ENCODE measurements at places on chromosomes 4 and X. TPM values are rescaled to one million over a fixed set of nuclear protein-coding genes. Genes with fewer than 3 reads are reported as not detected.
A peak's percentile ranks its signal among the peaks of the same experiment; 100 is the strongest.

The KLF8 gene
- 0.07 TPM for total RNA-seq

- no peak for DNase-seq
These were observed 87.8 kb downstream of the SH3KBP1 start for GRCh38 chrX:19799319-19800182.

DNA sequence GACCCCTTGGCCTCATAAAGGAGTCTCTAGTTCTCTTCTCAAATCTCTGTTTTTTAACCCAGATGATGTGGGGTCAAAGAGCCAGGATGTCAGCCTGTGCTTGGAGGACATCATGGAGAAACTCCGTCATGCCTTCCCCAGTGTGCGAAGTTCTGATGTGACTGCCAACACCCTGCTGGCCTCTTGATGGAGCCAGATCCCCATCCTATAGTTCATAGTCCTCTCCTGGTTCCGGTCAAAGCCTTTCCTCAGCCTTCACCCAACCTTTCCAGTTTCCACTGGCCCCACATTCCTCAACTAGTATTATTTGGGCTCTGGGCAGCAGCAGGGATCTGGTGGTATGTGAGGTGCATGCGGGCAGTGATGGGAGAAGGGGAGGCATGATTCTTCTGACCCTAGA, 30.7 kb downstream of the TAF7L start:
- DNase-seq: peak; percentile 52

The TMPRSS11D gene
- total RNA-seq: not detected

The GAGE1 gene
- not detected for total RNA-seq

DNA sequence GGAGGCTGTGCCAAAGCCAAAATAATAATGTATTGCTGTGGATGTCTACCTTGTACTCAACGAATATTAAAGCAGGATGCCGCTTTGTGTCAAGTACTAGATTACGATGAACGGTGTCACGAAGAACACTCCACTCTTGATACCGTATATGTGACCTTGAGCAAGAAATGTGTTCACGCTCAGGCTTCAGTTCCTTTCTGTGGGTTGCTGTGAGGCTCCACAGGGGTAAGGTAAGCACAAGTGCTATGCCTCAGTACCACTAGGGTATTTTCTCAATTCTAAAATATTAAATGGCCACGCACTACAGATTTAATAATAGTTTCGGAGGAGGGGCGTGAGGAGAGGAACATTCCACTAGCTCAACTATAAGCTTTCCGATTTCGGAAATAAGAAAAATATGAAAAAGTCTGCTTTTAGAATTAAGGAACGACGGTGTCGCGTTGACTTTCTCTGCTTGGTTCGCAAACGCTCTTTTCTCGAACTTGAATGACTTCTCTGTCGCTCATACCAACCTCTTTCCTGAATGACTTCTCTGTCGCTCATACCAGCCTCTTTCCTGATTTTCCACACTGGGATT, 607 bp upstream of the SCOC start:
- peak; percentile 61 for DNase-seq

The XPNPEP2 gene
- not detected for total RNA-seq

GRCh38 chr4:57774171-57774570, 664.0 kb upstream of the IGFBP7 start:
- no peak for DNase-seq

The WDFY3 gene
- total RNA-seq: not detected

The GC gene
- not detected for total RNA-seq

DNA sequence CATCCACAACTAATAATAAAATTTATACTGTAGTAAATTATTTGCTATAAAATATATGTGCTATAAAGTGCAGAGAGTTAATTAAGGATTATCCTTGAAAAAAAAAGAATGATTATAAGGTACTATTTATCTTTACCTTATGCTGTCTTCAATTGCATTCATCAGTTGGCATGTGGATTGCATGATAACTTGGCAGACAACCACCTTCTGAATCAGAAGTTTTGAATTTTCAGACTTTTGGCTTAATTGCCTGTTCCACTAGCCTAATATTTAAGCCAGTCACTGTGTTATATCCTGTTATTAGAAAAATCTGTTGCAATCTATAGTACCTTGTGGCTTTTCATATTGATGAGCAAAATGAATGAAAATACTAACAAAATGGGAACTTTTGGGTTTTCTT, 1040.3 kb upstream of the PCDH10 start:
- DNase-seq: no peak

The PABPC4L gene
- total RNA-seq: not detected

The TAF1 gene
- 60.8 TPM for total RNA-seq

The ADAM29 gene
- not detected for total RNA-seq

GRCh38 chrX:154908821-154909220, 22.7 kb downstream of the F8A1 start:
- DNase-seq: no peak

The SLC34A2 gene
- total RNA-seq: not detected

DNA sequence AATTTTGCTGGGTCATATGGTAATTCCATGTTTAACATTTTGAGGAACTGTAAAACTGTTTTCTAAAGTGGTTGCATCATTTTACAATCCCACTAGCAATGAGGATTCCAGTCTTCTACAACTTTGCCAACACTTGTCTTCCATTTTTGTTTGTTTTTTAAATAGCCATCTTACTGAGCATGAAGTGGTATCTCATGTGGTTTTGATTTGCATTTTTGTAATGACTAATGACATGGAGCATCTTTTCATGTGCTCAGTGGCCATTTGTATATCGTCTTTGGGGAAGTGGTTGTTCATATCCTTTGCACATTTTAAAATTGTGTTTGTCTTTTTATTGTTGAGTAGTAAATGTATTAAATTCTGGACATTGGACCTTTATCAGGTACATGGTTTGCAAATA, 94.7 kb downstream of the TMEM131L start:
- peak; percentile 61 for DNase-seq

The GPAT3 gene
- not detected for total RNA-seq

DNA sequence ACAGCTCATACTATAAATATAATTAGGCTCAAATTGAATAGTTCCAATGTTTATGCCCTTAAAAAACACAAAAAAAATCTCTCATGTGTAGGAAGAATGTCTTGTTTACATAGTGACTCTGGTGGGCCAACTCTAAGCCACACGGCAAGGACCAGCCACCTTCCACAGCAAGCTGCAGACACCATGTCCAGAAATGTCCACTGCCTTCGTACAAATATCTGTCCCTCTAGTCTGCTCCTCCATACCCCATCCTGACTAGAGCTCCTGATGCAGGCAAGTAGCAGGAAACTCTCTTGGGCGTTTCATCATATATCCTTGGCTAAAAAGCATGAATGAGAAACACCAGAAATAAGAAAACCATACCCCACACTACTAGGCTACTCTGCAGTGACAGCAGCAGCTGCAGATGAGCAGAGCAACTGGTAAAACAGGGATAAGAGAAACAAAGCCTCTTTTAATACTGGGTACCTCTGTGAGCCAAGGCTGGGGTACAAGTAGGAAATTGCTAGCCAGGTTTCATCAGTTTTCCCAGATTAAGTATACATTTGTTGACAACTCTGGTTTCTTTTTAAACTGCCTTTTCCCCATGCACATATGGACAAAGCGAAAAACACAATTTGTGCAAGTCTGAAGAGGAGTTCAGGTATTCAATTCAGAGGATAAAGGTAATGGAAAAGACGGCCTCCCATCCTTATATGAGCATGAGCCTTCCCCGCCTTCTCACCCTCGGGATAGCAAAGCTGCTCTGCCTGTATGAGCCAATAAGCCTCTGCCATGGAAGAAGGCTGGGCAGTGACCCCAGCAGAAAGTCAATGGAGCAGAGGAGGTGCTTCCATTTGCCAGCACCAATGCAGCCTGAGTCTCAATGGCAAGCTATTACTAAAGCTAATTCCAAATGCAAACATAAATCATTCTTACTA, 245.4 kb downstream of the DCLK2 start:
- no peak for DNase-seq

The PGM2 gene
- 30.4 TPM for total RNA-seq

The NUP62CL gene
- total RNA-seq: 18.3 TPM

- DNase-seq: no peak
These were observed 177.3 kb downstream of the BANK1 start for GRCh38 chr4:101967697-101968346.

The STAP1 gene
- total RNA-seq: 47.5 TPM

The USP17L10 gene
- total RNA-seq: not detected

DNA sequence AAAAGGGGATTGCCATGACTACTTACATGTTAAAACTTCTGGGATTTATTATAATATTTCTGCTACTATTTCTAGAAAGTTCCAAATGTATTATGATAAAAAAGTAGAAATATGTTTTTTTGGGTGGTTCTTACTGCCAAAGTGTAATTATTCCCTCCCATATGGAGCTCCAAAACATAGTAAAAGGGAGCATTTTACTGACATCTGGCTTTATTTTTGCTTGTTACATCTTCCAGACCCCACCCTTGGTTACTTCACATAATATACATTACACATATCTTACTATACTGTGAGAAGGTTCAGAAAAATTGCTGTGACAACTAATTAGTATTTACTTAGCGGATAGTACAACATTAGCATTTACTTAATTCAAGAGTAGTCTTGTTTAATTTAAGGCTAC, 205.1 kb upstream of the TLL1 start:
- DNase-seq: no peak

- no peak for DNase-seq
These were observed 127.0 kb upstream of the SH3RF1 start for GRCh38 chr4:169397762-169398161.

The RIPPLY1 gene
- not detected for total RNA-seq

DNA sequence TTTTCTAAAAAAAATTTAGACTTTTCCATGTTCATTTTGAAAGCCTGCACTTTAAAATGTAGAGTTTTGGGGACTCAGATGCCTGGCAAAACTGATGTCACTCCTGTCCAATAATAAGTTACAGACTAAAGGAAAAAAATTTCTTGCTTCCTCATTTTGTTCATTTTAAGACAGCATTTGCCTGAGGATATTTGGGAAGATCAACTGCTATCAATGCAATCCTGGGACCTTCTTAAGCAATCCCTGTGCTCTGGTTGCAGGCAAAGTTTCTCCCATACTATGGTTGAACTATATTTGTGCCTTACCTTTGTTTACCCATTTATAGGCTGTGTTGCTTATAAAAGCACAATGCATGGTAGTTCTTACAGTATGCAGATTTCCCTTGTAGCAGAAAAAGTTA, 280.4 kb downstream of the CFAP47 start:
- no peak for DNase-seq

The PLAC1 gene
- total RNA-seq: not detected

- no peak for DNase-seq
These were observed 74.4 kb upstream of the DDX3X start for GRCh38 chrX:41259516-41259915.

GRCh38 chr4:17962171-17962570, 59.4 kb downstream of the LCORL start:
- no peak for DNase-seq

The FANCB gene
- total RNA-seq: 10.0 TPM

DNA sequence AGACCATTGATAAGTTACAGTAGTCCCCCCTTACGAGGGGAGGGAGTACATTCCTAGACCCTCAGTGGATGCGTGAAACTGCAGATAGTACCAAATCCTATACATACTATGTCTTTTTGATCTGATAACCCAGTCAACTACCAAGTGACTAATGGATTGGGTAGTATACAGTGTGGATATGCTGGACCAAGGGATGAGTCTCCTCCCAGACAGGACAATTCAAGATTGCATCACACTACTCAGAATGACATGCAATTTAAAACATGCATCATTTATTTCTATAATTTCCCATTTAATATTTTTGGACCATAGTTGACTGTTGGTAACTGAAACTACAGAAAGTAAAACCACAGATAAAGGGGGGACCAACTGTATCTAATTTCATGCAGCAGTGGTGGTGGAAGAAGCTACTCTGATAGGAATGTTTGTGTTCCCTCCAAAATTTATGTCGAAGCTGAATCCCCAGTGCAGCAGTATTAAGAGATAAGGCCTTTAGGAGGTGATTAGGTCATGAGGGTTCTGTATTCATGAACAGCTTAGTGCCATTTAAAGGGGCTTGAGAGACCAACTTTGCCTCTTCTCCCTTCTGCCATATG, 11.9 kb downstream of the HADH start:
- no peak for DNase-seq

The RASL11B gene
- not detected for total RNA-seq

The MAPK10 gene
- 423 TPM for total RNA-seq

The SPANXN3 gene
- total RNA-seq: not detected

Data from Karpas-422 (cell line).